ENCODE measurements at places on chromosomes 2 and 18.

GRCh38 chr18:6949800-6950586, 167.6 kb downstream of the LAMA1 start:
- ATAC-seq, result no peak

GRCh38 chr2:215967590-215968378, 45.6 kb downstream of the MREG start:
- ATAC-seq, result peak; percentile 56

DNA sequence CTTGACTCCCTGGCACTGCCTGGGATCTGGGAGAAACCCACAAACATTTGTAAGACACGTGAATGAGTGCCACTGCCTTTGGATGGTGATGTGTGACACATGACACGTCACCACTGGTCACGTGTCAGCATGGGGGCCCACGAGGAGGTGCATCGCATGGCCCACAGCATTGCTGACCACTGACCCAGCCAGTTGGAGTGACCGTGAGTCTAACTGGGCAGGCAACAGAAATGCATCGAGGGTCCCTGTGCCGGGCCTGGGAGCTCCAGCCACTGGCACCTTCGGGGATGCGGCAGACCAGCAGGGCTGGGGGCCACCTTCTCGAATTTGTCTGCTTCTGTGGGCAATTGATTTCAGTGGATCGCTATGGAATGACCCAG, 121.9 kb upstream of the HDAC4 start:
- ATAC-seq, result no peak

DNA sequence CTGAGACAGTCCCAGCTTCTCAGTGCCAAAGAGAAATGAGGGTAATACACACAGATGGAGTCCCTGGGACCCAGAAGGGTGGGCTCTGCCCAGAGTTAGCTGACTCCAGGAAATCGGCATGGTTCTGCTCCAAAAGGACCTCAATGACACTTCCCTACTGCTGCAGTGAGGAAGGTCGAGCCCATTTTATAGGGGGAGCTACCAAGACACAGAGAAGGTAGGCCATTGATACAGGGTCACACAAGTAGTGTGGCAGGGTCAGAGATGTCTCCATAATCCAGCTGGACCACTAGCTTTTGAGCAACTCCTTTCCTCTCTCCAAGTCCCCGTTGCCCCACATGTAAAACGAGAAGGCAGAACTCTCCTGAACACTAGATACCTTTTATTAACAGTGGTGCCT, 276.9 kb downstream of the MYCN start:
- ATAC-seq, result no peak

- no peak for ATAC-seq
These were observed 656.6 kb upstream of the CHAC2 start for GRCh38 chr2:53111004-53111403.

- ATAC-seq, result no peak
These were observed 57.7 kb upstream of the SLC1A4 start for GRCh38 chr2:64931246-64932115.

DNA sequence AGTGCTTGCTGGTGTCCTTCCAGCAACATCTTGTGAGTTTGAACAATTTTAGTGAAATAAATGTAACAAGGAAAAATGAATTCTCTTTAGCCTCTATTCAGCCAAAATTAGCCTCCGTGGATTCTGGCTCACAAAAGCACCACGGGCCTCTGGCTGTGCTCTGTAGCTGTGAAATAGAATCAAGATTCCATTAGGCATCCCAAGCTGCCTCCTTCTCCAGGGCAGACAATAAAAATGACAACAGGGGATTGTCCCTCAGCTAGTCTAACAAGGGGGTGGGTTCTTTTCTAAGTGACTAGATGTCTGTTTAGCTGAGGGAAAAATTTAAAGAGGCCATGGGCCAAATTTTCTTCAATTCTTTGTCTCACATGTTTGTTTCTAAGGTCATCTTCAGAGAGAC, 254.7 kb upstream of the FIGN start:
- ATAC-seq, result no peak

GRCh38 chr2:143263066-143263625, 133.9 kb downstream of the ARHGAP15 start:
- no peak for ATAC-seq
